MCF 10A (cell line): ENCODE measurements at places on chromosomes 5 and 9. TPM values are rescaled to one million over a fixed set of nuclear protein-coding genes. Genes with fewer than 3 reads are reported as not detected.

Gene LCP2
- not detected in 2 replicates for total RNA-seq

Gene PCDHB8
- 0.34 TPM in 1 of 2 replicates, not detected in the other for total RNA-seq

Gene TNC
- 49.8 and 82.4 TPM in 2 replicates for total RNA-seq

GRCh38 chr9:27337236-27337635 is 40.3 kb upstream of the EQTN start:
- no peak overlapping the region for H3K27ac ChIP-seq
- H3K4me1 ChIP-seq: peaks cover 22% of the 10 kb centered on the region
- H3K36me3 ChIP-seq: no peaks in the 10 kb centered on the region
- DNase-seq: no peak
- no peak overlapping the region for H3K4me3 ChIP-seq
- H3K27me3 ChIP-seq: no peaks in the 10 kb centered on the region

GRCh38 chr9:70534061-70534460 is 119.6 kb upstream of the KLF9 start:
- peaks cover 5% of the 10 kb centered on the region for H3K4me1 ChIP-seq
- H3K4me3 ChIP-seq: no peak overlapping the region
- H3K27me3 ChIP-seq: no peaks in the 10 kb centered on the region
- no peaks in the 10 kb centered on the region for H3K36me3 ChIP-seq
- no peak overlapping the region for H3K27ac ChIP-seq
- DNase-seq: no peak

DNA sequence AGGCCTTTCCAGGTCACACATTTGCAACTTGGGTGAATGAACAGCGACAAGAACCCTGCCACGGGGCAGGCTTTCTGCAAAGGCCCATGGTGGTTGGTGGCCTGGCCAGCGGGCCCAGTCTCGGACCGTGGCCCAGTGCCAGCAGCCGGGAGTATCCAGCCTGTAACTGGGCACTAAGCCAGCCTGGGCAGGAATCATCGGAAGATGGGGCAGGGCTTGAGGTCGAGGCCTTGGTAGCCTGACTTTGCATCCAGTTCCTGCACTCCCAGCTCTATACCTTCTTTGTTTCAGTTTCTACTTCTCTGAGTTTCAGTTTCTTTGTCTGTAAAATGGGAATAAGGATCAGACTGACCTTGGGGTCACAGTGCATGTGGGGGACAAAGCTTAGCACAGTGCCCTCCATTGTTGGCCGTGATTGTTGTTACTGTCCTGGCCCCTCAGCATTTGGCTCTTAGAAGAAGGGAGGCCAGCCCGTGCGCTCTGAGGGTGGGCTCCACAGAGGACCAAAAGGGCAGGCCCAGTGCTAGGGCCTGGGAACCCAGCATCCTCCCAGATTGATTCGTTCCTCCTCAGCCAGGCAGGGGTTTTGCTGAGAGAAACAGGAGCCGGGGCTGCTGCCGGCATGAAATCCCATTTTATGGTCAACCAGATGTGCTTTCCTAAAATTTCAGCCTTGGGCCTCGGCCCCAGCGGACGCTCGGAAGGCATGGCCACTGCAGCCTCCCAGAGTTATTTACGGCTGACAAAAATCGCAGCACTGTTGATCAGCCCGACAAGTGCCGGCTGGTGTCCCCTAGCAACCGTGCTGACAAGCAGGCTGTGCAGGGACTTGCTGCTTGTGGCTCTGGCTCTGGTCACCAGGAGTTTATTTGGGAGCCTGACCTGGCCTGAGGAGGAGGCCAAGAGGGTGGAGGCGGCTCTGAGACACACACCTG is 43.6 kb downstream of the JADE2 start:
- peak; percentile 92 for DNase-seq
- peak overlapping the region; percentile 47 for H3K27ac ChIP-seq
- H3K4me1 ChIP-seq: peaks cover 34% of the 10 kb centered on the region
- H3K27me3 ChIP-seq: no peaks in the 10 kb centered on the region

DNA sequence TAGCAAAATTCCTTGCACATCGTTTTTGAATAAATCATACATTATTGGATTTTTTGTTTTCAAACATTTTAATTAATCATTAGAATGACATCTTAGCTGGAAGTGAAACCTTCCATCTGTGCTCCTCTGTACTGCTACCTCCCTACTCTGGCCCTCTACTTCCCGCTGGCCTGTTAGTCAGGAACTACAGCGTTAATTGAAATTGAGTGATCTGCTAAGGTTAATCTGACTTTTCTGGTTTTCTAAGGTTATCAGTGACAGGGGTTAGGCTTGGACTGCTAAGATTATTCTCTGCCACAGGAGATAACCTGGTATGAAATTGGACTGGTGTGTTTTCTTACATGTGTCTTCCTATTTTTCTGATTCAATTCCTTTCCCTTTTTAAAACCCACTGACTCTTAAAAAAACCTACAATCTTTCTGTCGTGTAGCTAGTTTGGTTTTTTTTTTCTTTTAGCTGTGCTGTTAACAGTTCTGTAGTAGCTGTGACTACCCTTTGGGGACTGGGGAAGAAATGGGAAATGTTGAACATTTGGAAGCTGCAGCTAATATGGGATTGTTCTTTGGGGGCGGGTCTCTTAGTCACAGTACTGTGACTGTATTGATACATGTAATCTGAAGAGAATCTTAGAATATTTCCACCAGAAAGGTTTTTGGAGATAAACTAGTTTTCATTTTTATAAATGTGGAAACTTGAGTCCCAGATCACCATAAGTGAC is 4.6 kb downstream of the KIF2A start:
- no peak for DNase-seq
- H3K27ac ChIP-seq: peak overlapping the region; percentile 59
- H3K4me1 ChIP-seq: peaks cover 42% of the 10 kb centered on the region
- H3K27me3 ChIP-seq: no peaks in the 10 kb centered on the region
- H3K4me3 ChIP-seq: no peak overlapping the region

GRCh38 chr5:103373597-103374472 is 115.3 kb downstream of the MACIR start:
- H3K27ac ChIP-seq: no peak overlapping the region
- no peaks in the 10 kb centered on the region for H3K36me3 ChIP-seq
- H3K4me3 ChIP-seq: no peak overlapping the region
- H3K4me1 ChIP-seq: no peaks in the 10 kb centered on the region
- no peaks in the 10 kb centered on the region for H3K27me3 ChIP-seq

DNA sequence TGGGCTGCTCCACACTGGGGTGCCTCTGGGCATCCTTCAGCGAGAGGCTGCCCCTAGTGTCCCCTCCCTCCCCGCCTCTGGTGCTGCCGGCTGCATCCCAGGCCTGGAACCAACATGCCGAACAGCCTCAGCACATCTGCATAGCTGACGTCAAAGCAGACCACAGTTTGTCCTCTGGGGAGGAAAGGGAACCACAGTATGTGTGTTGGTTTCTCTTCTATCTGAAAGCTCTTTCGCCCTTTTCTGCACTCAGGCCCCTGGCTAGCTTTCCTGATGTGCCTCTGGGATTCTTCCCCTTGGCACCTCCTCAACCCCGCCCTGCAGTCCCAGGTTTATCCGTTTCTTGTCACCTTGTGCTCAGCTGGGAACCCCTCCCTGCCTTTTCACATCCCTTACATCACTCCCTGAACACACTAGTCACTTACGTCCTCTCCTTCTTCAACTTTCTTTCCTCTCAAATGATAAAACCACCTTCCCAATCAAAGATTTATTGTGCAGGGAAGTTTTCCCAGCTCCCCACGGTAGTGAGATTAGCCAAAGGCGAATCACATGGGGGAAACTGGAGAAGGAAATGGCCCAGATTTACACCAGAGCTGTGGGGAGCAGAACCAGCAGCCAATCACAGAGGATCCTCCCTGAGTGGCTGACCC is 35.5 kb upstream of the B4GALT1 start:
- no peak for DNase-seq
- H3K27ac ChIP-seq: no peak overlapping the region
- H3K36me3 ChIP-seq: no peaks in the 10 kb centered on the region
- peaks cover 10% of the 10 kb centered on the region for H3K27me3 ChIP-seq
- H3K4me1 ChIP-seq: no peaks in the 10 kb centered on the region

DNA sequence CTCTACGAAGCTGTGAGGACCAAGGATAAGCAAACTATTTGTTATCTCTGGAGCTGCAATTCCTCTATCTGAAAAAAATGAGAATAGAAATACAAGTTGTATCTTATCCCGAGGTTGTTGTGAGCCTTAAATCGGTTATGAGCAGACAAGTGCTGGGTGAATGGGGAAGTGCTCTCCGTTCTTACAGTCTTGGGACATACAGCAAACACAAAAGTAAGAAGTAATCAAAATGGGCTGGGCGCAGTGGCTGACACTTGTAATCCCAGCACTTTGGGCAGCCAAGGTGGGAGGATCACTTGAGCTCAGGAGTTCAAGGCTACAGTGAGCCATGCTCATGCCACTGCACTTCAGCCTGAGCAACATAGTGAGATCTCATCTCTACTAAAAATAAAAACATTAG is 31.7 kb downstream of the ITK start:
- no peak overlapping the region for H3K27ac ChIP-seq
- no peaks in the 10 kb centered on the region for H3K36me3 ChIP-seq
- DNase-seq: no peak
- H3K27me3 ChIP-seq: no peaks in the 10 kb centered on the region
- peaks cover 14% of the 10 kb centered on the region for H3K4me1 ChIP-seq
- no peak overlapping the region for H3K4me3 ChIP-seq

DNA sequence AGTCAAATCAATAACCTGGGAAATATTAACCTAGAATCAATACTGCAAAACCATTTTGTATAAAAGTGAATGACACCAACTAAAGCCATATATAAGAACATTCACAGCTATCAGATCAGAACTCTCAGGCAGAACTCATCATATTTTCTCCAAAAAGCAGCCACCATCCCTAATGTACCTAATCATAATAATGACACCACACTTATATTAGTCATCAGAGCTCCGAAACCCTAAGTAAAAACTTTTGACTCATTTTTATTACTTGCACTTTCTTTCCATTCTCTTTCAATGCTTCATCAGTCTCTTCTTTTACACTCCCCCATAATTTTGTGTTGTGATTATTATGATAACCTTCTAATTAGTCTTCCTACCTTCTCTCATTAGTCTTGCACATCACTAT is 45.3 kb downstream of the INSL6 start:
- H3K36me3 ChIP-seq: no peaks in the 10 kb centered on the region
- H3K4me3 ChIP-seq: no peak overlapping the region
- no peak overlapping the region for H3K27ac ChIP-seq
- no peak for DNase-seq
- peaks cover 6% of the 10 kb centered on the region for H3K4me1 ChIP-seq

GRCh38 chr9:6007058-6007769 is 8.2 kb downstream of the RANBP6 start:
- peak overlapping the region; percentile 95 for H3K4me3 ChIP-seq
- H3K27ac ChIP-seq: peak overlapping the region; percentile 75
- no peaks in the 10 kb centered on the region for H3K27me3 ChIP-seq
- peaks cover 18% of the 10 kb centered on the region for H3K36me3 ChIP-seq
